ENCODE measurements at places on chromosomes 5 and 9.
A peak's percentile ranks its signal among the peaks of the same experiment; 100 is the strongest.

DNA sequence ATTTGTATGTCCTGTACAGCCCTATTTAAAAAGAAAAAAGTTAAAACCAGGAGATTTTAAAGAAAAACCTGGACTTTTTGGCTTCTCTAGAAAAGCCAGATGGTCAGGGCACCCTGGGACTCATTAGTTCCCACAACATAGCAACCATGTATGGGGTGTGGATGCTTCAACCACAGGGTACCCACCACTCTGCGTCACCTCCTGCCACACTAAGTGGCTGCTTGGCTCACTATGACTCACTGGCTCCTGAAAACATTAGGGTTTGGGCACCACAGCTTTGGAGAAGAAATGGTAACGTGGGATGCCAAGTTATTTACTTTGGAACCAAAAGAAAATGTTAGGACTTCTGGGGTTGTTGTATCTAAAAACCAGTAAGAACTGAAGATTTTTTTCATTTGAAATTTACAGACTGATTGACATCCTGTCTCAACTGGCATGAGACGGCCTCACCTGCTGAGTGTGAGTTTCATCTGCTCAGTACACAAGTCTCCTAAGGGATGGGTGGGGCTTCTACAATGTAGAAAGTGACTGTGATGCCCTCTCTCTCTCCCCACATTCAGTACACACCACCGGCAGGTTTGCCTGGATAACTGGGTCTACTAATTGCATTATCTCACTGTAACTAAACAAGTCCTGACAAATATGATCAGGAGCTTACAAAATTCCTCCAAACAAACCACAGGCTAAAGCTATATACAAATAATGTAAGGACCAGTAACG lies 103.9 kb downstream of the ESM1 start:
- no peak for DNase-seq

- DNase-seq = no peak
These were observed 696.9 kb downstream of the MAT2B start for GRCh38 chr5:164202338-164202737.

GRCh38 chr9:110257097-110257841 lies 962 bp upstream of the TXN start:
- DNase-seq = no peak

- DNase-seq = peak; percentile 77
These were observed 166.8 kb downstream of the ARHGEF28 start for GRCh38 chr5:73792687-73793320.

DNA sequence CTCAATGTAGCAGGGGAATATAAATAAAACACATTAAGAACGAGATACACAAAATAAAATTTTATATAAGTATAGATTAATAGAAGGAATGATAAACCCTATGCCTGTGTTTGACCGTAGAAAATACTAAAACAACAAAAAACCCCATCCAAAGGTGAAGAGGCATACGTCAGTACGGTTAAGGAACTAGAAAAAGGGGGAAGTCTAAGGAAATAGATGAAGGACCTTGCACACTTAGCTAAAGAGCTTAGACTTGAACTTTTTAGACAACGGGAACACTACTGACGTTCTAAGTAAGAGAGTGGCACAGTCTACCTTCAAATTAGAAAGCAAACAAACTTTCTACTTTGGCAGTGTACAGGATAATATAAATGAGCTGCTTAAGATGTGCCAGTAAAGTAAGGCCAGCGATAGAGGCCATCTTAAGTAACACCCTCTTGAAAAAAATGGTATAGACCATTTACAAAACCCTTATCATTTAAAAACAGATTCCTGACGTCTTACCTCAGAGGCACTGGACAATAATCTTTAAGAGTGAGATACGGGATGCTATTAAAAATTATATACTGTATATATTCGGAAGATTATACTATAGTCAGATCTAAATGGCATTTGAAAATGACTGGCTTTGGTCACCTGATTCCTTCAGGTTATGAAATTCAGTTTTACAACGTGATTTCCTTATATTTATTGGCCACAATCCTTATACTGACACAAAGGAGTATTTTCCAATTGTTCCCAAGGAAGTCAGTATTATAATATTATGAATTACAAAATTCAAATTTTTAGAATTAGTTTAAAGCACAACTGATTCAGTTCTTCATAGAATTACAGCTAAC lies 8.5 kb downstream of the PANK3 start:
- DNase-seq = no peak

DNA sequence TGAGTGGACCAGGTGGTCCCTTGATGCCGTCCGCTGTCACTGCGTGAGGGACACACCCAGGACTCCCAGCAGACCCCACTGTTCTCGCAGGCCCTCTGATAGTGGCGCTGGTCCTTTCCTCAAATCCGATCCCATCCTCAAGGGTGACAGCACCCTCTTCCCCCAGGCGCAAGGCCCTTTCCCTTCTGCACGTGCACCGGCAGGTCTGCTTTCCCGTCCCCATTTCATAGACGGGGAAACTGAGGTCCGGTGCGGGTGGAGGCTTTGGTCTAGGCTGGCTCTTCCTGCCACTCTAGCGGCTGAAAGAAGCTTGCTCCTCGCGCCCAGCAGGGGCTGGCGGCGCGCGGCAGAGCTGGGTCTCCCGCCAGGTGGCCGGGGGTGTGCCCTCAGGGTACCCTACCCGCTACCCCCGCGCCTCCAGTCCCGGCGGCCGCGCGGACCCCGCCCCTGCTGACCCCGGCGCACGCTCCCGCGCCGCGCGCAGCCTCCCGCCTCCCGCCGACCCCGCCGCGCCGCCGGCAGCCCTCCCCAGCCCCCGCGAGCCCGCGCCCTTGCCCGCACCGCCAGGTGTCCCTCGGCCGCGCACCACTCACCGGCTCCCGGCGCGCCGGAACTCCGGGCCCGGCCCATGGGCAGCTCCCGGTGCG lies 453 bp downstream of the RASGEF1C start:
- DNase-seq = peak; percentile 85

- peak; percentile 42 for DNase-seq
These were observed 63.0 kb upstream of the BASP1 start for GRCh38 chr5:17154211-17154996.

DNA sequence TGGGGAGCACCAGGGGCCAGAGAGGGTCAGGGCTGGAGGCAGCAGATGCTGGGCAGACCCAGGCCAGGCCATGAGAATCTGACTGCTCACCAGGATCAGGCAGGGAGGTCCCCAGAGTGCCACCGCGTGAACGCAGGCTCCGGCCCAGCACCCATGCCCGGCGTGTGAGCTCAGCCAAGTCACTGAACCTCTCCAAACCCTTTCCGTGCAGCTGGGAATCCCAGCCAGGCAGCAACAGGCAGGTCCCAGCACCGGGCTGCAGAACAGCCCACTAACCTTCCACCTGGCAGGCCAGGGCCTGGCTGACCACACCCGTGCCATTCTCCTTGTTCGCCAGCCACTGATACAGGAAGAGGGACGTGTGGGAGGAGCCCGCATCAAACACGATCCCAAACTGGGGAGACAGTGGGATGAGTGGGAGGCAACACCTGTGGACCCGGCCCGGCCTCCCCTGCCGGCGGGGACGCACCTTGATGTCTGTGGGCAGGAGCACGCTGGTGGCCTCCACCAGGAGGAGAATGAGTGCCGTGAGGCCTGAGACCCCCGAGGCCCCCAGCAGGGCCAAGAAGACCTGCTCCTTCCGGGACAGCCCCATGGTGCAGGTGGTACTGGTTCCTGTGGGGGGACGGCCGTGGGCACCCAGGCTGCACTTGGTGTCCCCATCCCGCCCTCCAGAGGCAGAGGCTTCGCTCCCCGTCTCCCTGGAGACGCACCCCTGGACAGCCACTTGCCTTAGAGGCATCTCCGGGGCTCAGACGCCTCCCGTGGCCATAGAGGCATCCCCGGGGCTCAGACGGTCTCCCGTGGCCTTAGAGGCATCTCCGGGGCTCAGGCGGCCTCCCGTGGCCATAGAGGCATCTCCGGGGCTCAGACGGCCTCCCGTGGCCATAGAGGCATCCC lies 3.2 kb downstream of the ENTPD8 start:
- DNase-seq = no peak

GRCh38 chr5:56003179-56003578 lies 8.4 kb upstream of the IL6ST start:
- no peak for DNase-seq

DNA sequence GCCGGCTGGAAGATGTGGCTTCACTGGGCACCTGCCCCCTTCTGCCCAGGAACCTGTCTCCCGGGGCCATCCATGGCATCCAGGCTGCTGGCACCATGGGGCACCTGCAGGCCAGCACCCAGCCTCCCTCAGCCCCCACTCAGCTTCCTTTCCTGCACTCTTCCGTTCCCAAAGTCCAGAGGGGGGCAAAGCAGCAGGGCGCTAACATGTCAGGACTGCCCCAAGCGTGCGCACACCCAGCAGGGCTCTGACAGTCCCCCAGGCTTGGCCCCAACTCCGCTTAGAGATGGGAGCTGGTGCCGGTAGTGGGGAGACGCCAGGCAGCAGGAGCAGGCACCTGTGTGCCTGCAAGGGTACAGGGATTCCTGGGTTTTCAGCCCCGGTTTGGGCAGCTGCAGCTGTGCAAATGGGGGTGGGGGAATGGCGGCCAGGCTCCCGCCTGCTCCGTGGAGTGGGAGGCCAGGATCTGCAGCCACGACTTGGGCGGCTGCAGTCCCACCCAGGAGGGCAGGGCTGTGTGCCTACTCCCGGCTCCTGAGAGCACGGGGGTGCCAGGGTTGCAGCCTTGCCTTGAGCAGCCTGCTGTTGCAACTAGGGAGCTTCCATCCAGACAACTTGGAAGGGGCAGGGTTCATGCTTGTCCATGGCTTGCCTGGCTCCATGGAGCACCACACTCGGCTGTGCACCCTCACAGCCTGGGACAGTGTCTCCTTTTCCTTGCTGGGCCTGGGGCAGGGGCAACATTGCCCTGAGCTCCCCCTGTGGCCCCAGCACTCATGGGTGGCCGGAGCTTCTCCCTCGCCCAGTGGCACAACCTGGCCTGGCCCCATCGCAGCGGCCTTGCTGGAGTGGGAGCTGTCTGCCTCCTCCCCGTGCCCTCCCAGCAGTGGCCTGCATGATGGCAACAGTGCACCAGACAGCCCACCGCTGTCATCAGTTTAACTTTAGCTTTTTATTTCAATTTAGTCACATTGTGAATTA lies 561.1 kb downstream of the MTRR start:
- no peak for DNase-seq

DNA sequence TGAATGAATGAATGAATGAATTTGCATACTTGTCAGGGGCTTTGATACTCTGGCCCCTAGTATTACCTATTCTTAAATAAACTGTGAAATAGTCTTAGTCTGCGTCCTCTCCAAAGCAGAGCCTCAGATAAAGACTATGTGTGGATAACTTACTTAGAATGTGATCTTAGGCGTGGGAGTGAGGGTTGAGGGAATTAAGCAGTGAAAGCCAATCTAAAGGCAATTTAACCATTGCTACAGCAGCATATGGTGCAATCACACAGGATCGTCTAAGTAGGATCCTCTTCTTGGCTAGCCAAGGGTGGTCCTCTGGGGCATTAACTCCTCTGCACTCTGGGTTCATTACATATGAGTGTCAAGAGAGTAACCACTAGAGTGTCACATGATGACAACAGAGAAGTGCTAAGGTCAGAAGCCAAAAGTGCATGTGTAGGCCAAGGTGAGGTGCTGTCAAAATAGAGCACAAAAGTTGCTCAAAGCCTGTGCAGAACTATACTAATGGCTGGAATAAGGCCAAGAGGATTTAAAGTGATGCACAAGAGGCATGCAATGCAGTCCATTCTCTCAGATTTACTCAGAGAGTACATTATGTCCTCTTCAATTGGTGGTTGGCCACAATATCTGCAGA lies 274.4 kb upstream of the SEMA6A start:
- DNase-seq = no peak

GRCh38 chr5:111968459-111968858 lies 211.5 kb upstream of the NREP start:
- DNase-seq = no peak

DNA sequence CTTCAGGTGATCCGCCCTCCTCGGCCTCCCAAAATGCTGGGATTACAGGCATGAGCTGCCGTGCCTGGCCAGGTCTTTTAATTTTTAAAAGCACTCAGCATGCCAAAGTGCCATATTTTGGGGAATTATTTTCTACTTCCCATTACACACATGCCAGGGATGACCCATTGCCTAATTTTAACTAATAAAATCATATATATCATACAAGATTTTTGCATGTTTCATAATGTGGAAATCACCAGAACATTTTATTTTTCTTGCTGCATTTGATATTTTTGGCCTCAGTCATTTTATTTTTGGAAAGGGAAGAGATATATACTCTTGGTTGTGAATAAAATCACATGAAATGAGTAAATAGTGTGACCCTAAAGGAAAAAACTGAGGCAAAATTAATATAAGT lies 45.3 kb upstream of the TENT2 start:
- no peak for DNase-seq

GRCh38 chr9:99592834-99593574 lies 228.7 kb upstream of the NR4A3 start:
- DNase-seq = no peak

GRCh38 chr5:177508837-177509236 lies 789 bp downstream of the DOK3 start:
- DNase-seq = no peak

- DNase-seq = no peak
These were observed 13.5 kb upstream of the GRM6 start for GRCh38 chr5:179008667-179009066.

- DNase-seq = no peak
These were observed 82.9 kb downstream of the ERBIN start for GRCh38 chr5:66009277-66009676.

DNA sequence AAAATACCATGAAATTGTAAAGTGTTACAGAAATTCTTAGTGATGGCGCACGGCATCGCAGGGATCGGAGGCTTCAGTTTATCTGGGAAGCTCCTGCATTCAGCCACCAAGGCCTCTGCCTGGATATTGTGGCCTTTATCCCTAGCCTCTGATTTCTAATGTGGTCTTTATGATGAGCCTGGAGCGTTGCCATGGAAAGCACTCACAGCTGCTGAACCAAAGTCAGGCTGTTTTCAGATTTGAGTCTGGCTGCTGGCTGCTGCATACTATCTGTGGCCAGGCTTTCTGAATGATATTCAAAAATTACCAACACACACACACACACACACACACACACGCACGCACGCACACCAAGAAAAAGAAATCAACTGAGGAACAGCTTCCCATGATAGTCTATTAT lies 101.1 kb upstream of the ZNF366 start:
- peak; percentile 33 for DNase-seq

- DNase-seq = no peak
These were observed 92.9 kb upstream of the TNPO1 start for GRCh38 chr5:72723581-72723980.

Measured in D341Med (cell line).